ENCODE measurements at places on chromosomes 16 and 17.

DNA sequence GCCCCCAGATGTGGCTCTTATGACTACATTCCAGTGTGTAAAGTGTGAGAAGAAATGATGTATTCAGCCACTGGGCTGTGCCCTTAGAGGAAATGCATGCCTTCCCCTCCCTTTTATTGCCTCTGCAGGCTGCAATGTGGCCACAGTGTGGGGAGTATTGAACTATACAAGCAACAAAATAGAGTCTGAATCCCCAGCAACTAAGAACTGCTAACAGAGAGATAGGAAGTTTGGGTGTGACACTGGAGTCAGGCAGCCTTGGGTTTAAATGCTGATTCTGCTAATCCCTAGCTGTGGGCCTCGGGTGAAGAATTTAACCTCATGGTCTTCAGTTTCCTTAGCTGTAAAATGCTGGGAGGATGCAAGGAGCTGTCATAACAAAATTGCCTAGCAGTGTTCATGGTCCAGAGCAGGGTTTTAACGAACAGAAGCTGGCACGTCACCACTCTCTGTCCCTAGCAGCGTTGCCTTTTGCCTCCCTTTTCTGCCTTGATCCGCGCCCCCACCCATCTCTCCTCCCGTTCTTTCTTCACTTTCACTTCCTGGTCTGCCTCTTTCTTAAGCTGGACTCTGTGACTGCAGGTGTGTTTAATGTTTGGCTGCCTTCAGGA is 50.3 kb downstream of the KPNA2 start:
- DNase-seq = no peak

DNA sequence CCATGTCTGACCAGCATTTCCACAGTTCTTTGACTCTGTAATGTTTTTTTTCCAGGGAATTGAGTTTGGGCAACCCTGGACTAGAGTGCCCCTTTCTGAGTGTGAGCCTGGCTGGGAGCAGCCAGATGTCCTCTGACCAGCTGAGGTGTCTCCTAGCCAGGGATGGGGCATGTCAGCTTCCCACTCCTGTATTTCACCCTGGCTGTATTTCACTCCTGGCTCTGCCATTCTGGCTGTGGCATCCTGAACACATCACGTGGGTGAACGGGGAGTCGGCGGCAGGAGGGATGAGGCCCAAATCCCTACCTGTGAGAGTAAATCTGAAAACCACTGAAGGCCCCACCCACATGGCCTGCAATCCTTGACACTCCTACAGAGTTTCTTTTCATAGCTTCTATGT is 31.3 kb downstream of the KDM8 start:
- DNase-seq = no peak

DNA sequence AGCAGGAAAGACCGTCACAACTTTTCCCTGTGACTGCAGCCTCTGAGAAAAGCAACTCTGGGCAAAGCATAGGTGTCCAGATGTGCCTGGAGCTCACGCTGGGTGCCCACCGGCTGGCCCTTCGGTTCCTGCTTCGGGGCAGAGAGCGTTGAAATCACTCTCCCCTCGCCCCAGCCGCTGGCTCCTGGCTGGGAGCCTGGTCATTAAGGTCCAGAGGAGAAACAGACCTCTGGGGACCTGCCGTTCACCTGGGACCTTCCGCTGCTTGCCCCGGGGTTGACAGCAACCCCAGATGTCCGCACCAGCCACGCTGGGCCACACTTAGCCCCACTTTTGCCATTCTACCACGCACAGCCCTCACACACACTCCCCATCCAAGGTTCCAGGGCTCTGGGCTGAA is 13.1 kb downstream of the MRM3 start:
- DNase-seq = no peak

DNA sequence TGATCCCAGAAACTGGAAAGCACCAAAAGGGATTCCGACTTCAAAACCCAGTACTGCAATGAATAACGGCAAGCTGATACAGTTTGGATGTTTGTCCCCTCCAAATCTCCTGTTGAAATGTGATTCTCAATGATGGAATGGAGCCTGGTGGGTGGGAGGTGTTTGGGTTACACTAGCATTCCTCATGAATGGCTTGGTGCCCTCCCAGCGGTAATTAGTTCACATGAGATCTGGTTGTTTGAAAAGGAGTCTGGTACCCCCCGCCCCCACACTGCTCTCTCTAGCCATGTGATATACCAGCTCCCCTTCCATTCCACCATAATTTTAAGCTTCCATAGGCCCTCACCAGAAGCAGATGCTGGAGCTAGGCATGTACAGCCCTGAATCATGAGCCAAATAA is 40.1 kb downstream of the RANBP10 start:
- DNase-seq = no peak

GRCh38 chr17:12254460-12254859 is 233.8 kb downstream of the MAP2K4 start:
- no peak for DNase-seq

All from activated T-helper 1 cell treated with anti-CD3 and anti-CD28 coated beads, Interleukin-2, amount 50 U/mL, for 16 hours (primary cell).